Hypothalamus (tissue), 51 donors: ENCODE measurements at places on chromosomes 5 and 9.

DNA sequence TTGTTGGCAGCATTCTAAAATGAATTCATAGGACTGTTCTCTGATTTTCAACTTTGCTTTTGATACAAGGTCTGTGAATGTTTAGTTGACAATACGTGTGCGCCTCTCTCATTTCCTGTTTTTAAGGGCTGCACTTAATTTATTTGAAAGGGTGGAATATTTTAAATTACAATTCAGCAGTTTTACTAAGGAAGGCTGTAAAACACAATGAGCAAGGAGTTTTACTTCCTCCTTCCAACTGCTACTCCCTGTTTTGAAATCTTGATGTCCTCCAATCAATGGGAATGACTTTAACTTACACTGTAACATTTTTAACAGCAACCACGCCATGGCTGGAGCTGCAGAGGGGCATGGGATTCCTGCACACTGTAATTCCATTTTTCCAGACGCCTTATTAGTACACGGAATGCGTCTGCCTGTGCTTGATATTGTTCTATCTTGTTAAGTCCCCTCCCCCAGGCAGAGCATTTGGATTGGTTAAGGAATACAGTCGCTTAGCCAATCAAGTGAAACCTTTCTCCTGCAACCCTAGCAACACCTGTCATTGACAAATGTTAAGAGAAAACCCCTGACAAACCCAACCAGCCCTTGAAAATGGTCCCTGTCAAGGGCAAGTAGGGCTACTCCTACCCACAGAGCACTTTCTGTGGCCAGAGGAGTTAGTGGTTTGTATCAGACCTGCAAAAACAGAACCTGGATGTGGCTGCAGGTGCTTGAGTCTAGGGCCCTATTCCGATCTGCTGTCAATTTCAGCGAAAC is 12.5 kb upstream of the ZSWIM6 start:
- DNase-seq, result no peak

DNA sequence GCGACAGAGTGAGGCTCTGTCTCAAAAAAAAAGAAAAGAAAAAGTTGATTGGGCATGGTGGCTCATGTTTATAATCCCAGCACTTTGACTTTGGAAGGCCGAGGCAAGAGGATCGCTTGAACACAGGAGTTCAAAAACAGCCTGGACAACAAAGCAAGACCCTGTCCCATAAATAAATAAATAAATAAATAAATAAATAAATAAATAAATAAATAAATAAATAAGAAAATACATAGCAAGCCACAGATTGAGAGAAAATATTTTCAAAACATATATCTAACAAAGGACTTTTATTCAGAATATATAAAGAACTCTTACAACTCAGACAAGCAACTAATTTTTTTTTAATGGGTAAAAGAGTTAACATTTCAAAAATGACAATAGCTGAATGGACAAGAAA is 71.2 kb downstream of the PLPP1 start:
- no peak for DNase-seq

DNA sequence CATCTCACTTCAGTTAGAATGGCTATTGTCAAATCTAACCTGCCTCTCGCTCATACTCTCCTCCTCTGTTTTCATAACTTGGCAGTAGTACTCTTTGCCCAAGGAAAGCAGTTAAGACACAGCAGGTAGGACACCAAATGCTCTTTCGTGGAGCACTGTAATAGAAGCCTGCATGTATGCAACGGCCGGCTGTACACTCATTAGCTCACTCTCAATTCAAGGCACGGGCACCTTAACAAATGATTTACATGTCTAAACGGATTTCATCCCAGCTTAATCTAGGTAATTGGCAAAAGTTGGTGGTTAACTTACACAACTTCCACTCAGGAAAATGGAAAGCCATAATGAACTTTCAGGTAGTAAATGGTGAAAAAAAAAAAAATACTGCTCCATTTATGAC is 14.9 kb downstream of the DEPDC1B start:
- no peak for DNase-seq

DNA sequence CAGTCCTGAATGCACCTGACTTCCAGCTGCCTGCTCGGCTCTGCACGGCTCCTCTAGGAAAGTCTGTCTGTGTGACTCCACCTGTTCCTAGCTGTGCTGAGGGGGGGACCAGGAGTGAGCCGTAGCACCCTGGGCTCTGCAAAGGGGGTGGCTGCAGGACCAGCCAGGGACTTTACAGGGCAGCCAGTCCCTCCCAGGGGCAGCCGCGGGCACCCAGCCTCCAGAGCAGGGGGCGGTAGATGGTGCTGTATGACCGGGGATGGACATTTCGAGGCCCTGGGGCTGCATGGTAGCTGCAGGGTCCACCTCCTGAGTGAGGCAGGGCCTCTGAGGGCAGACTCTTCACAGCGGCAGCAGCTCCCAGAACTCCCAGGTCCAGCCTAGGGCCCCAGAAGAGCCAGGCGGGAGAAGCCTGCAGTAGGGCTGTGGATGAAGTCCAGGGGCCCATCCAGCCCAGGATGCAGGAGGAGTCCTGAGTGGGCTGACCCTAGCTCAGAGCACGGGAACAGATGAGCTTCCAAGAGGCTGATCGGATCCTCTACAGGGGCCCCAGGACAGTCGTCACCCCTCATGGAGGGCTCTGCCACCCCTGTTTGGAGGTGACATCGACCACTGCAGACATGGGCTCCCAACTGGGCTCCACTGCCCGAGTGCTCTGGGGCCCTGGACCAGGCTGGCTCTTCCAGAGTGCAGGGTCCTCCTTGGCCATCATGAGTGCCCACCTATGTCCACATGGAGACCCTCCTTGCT is 105.4 kb downstream of the ZNF354C start:
- no peak for DNase-seq

DNA sequence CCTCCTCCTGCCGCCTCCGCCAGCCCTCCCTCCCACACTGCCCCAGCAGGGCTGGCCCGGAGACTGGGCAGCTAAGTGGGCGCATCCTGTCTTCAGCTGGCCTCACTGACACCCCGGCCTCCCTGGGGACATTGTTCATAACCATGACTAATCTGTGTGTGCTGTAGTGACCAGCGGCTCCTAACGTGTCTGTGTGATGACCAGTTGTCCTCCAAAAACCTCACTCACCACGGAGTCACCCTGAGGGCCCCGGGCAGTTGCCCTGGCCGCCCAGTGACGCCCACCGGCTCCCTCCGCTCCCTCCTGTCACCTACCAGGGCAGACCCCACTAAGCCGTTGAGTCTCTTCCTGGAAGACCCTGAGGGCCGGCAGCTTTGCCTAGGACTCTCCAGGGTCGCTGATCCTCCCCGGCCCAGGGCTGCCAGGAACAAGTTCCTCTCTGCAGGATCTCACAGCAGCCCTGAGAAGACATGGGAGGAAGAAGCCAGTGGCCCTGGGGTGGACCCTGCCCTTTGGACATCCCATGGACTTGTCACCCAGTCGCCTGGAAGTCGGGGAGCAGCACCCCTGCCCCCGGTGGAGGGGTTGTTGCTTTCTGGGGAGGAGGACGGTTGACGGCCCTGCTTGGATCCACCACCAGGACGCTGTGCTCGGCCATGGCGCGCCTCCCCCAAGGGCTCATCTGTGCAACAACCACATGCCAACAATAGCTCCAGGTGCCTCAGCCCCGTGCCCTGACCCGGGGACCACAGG is 110.2 kb upstream of the LMX1B start:
- no peak for DNase-seq

GRCh38 chr5:163475411-163475810 is 15.0 kb downstream of the HMMR start:
- DNase-seq, result no peak
